ENCODE measurements at places on chromosomes 5 and 9.

DNA sequence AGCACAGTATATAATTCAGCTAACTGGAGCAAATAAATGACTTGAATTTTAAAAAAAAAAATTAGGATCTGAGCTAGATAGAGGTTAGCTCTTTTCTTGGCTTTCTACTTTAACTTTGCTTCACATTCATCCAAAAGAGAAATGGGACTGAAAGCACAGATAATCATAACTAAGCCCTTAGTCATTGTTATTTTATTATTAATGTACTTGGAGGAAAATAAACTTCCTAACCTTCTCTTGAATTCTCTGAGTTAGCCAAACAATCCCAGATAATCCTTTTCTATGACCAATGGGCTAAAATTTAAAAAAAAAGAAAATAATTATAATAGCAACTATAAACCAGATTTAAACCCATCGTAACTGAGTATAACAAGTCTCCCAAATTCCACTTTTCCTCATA is 57.6 kb upstream of the RASA1 start:
- DNase-seq, result no peak

GRCh38 chr9:103471241-103471640 is 476.1 kb downstream of the CYLC2 start:
- DNase-seq, result no peak

- no peak for DNase-seq
Measured at GRCh38 chr9:4266602-4267001, 33.3 kb downstream of the GLIS3 start.

GRCh38 chr5:59756373-59757035 is 137.0 kb downstream of the PDE4D start:
- no peak for DNase-seq

DNA sequence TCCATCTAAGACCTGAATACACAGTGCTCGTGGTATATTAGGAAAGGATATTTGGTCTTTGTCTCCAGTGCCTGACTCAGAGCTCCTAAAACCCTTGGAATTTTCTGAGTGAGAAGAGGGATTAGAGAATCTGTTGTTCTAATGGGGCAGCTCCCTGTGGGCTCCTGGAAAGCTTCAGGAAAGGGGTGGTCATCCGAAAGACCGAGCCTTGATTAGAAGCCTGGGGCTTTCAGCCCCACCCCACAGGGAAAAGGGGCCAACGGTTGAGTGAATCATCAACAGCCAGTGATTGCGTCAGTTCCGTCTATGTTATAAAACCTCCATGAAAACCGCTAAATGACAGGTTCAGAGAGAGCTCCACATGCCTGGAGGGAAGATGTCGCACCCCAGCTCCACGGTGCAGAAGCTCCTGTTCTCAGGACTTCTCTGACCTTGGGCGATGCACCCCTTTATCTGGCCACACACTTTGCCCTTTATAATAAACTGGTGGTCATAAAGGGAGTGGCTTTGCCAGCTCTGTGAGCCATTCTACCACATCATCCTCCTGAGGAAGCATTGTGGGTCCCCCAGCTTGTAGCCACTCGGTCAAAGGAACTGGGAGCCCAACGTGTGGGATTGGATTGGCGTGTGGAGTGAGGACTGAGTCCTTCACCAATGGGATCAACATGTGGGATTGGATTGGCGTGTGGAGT is 71.0 kb upstream of the ICE1 start:
- no peak for DNase-seq

- no peak for DNase-seq
Measured at GRCh38 chr9:971901-972500, 4.5 kb upstream of the DMRT3 start.

DNA sequence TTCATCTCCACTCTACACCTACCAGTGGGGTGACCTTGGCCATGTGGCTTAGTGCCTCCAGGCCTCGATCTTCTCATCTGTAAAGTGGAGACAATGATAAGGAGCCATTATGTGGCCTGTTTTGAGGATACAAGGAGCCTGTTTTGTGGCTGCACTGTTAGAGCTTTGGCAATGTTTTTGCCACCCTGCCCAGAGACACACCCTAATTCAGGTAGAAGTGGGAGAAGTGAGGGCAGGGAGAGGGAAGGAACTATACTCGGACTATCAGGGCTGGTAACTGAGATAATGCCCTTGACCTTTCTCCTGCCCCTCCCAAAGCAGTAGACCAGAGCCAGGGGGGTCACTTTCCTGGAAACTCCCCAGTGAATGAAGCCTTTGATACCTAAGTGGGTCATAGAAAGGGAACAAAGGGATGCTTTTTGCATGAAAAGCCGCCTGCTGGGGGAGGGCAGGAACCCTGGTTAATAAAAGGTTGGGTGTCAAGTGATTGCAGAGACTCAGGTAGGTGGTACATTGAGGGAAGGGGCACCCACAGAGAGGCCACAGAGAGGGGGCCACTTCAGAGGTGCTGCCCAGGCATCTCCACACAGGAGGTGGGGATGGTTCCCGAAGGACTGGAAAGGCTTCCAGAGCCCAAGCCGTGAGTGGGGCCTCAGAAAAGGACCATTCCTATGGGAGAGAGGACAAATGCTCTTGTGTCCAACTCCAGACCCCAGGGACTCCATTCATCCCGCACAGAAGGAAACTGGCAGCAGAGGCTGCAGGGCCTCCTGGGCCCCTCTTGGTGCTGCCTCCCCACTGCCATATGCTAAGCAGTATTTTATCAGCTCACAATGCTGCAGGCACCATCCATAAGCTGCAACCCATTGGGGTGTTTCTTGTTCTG is 42.3 kb upstream of the VDAC1 start:
- no peak for DNase-seq

DNA sequence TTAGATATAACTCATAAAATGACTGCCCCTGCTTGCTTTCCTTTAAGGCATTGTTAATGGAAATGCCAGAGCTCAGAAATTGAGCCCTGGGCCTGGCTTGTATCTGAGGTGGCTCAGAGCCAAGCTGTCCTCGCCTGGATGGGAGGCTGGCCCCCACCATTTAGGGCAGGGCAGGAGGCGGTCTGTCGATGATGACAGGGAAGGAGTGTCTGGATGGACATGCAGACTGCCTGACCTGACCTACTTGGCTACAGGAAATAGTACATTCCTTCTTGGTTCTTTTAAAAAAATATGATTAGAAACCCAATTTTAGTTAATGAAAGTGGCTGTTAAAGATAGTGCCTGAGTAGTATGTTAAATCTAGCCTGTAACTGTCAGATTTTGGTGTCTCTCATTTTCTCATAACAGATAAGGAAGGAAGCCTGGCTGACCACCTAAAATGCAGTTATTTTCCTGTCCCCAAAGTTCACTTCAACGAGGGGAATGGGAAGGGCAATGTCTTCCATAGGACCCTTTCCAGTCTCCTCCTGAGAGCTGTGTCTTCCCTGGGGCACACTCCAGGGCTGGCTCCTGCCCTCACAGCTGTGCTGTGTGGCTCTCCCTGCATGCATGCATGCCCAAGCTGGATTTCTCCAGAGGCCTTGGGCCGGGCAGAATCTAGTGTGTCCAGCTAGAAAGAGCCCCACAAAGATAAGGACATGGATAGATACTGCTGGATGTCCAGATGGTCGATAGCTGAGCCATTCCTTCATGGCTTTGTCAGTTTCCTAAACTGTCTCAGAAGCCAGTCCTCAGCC is 42.3 kb downstream of the MACROH2A1 start:
- DNase-seq, result no peak
